CD4-positive, alpha-beta T cell (primary cell): ENCODE measurements at places on chromosomes 5 and 9.
A peak's percentile ranks its signal among the peaks of the same experiment; 100 is the strongest.

DNA sequence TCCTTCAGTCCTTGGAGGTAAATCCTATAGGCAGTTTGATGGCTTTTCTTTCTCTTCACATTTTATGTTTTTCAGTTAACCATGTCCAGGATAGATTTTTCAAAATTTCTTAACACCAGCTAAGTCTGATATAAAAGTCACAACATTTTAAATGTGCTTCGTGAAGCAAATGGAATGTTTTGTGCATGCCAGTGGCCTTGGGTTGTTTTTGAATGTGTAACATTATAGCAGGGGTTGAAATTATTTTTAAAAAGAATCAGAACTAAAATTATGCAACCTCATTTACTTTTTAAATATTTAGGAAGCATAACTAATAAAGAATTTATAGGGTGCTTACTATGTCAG, 201.1 kb downstream of the ARHGEF28 start:
- DNase-seq, result no peak

DNA sequence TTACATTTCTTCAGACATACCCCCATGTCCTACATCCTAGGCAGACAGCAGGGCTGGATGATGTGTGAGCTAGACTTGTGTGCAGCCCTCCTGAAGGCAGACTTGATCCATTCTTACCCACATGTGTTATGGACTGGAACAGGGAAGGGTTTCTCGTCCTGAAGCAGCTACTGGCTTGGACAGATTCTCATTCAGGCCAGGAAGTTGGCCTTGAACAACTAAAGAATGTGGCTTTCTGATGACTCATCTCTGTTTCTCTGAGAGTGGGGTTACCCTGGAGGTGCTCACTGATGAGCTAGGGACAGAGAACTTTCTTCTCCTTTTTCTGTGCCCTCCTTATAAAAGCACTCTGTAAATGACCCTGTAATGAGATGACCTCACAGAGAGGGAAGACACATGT, 246.5 kb downstream of the PCSK5 start:
- DNase-seq, result no peak

DNA sequence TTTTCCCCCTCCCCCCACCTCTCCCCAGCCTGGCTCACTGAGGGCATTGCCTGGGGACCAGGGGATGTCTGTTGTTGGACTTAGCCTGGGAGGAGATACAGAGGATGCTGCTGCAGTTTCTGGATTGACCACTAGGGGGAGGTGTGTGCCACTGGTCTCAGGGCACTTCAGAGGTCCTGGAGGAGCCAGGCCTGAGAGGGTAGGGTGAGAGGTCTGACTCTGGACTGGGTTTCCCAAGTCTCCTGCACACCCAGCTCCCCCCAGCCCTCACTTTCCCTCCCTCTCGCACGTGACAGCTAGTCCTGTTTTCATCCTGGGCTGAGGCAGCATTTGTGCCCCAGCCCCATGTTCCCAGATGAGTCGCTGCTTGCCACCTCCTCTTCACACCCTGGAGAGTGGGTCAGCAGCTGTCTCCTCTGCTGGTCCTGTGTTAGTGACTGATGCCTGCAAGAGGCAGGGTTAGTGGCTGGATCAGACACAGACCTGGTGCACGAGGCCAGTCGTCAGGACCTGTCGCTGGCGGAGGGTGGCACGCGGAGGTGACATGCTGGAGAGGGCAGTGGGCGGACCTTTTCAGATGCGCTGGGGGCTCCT, 4.4 kb downstream of the IL3 start:
- peak; percentile 80 for DNase-seq

DNA sequence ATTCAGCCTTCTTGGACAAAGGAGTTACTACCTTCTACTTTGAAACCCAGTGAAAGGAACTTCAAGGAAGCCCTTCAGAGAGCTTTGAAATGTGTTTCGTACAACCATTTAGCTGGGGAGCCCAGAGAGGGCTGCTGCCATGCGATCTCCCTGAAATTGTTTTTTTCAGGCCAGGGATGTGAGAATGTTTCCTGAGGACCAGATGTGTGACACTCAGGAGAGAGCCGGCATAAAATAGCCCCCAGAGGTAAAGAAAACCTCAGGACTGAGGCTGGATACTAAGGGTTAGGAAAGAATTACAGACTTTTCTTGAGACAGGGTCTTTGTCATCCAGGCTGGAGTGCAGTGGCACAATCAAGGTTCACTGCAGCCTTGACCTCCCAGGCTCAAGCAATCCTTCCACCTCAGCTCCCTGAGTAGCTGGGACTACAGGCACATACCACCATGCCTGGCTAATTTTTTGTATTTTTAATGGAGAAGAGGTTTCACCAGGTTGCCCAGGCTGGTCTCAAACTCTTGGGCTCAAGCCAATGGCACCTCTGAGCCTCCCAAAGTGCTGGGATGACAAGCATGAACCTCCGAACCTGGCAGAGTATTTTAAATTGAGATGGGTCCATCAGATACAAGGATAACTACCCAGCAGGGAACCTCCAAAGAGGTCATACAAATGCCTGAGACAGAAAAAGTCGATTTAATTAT, 8.4 kb downstream of the RPL37 start:
- DNase-seq, result no peak

DNA sequence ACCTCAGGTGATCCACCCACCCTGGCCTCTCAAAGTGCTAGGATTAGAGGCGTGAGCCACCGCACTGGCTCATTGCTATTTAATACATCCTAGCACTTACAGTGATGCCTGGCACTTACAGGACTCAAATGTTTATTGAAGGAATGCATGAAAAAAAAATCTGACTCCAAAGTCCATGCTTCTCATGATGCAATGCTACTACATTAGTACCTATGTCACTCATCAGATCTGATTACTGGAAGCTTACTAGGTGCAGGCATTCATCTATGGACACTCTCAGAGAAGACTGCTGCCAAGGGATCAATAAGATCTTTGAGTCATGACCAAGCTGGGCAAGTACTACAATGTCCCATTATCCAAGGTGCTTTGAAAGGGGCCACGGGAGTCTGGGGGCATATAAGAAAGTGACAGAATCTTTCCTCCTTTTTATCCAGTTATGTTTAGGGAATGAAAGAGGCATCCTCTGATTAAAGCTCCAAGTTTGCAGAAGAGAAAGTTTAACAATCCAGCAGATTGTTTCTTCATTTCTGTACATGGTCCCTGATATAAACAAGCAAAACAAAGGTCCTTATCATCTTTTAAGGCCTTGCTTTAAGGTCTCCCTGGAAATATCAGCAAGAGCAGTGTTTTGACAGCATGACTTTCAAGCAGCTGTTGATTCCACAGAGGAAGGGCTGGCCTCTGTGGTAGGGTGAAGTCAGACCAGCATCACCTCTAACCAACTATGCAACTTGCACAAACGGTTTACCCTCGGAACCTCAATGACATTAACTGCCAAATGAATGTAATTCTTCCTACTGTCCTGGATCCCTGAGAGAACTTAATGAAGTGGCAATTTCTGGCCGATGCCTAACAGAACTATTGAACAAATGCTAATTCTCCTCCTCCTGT, 35.9 kb downstream of the ARPC5L start:
- no peak for DNase-seq

GRCh38 chr5:27598576-27598975, 560.2 kb upstream of the CDH9 start:
- DNase-seq, result no peak

- no peak for DNase-seq
Measured at GRCh38 chr9:125821078-125821477, 73.9 kb downstream of the PBX3 start.

GRCh38 chr5:100905259-100905914, 2.3 kb upstream of the ST8SIA4 start:
- DNase-seq, result no peak

GRCh38 chr9:129183495-129184218, 5.6 kb upstream of the IER5L start:
- DNase-seq, result no peak

DNA sequence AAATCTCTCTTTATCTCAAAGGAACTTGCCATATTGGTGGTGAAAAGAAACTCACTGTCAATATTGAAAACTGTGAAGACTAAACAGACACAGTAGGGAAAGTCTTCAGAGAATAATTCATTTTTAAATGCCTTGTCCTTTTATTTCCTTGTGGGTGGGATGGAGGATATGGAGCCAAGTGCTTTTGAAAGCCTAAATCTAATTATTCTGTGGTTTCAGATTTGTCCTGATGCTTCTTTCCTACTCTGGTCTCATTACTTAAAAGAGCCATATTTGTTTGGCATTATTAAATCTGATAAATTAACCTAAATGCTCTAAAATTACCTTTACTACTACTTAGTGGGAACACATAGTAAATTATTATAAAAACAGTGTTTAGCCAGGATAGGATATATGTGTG, 258.3 kb upstream of the EFNA5 start:
- no peak for DNase-seq

DNA sequence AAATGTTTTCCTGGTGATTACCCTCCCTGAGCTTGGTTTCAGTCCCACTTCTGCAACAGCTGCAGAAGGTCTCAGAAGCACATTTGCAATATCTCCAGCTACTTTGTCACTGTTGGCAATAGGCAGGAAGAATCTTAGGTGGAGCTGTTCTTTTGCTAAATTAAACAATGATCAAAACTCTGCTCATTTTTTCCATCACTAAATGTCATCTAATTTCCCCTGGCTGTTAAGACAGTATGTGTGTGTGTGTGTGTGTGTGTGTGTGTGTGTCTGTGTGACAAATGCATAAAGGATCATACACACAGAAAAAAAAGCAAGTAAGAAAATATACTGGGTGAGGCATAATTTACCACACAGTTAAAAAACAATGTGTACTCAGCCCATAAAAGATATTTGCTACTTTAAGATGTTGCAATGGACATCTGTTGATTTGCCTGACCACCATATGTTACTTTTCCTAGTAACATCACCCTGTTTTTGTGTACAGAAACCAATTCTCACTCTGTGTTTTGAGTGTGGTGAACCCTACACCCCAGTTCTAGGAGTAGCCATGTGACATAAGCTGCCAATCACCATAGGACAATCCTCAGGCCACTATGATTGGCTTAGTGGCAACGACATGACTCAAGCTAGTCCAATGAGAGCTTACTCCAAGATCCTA, 572.6 kb upstream of the CLINT1 start:
- DNase-seq, result no peak

DNA sequence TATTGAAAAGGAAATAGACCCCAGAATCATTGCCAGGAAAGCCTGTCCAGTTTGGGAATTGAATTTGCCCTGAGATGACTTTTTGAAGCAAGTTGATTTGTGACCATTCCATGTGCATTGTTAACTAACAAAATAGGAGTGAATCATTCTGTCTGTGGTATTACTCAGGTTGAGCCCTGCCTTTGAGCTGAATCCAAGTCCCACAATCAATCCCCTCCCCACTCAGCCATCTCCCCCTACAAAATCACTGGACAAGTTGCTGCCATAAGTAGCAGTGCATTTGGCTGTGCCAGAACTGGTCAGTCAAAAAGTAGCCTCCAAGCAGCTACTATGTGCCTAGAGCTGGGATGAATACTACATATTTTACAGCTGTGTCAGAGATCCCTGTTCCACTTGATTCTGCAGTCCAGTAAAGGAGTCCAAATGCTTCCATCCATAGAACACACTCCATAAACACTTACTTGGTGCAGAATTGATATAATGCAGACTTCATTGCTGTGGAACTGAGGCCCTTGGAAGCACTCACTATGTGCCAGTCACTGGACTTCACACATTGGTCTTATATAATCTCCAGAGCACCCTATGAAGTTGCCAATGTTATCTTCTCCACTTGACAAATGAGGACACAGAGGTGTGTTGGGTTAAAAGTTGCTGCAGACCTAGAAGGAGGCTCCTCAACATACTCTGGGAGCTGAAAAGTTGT, 96.1 kb downstream of the ZNF462 start:
- no peak for DNase-seq

- DNase-seq, result no peak
Measured at GRCh38 chr5:36447776-36448175, 146.1 kb upstream of the RANBP3L start.

DNA sequence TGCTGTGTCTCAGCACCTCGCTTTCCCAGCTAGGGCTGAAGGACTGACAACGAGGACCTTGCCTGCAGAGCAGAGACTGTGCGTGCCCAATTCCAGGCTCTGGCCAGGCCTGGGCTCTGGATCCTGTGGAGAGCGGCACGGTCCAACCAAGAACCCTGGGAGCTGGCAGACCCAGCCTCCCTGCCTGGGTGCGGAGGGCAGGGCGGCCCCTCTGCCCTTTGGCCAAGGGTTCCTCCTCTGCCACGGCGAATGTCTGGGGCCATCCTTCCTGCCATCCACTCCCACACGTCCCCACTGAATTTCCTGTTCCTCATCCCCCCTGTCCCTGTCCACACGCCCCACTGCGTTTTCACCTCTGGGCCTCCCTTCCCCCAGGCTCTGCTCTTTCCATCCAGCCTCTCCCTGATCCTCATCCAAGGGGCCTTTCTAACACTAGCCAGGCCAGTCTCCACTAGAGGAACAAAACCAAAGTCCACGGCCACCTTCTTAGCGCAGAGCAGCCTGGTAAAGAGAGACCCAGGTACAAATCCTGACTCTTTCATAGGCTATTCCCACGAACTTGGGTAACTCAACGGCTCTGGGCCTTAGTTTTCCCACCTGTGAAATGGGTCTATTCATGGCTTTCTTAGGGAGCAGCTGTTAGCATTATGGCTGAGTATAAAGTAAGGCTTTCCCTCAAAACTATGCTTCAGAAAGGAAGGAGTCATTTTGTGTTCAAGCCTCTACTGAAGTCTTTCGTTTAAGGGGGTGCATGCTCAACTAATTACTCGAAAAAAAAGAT, 95.5 kb upstream of the PHYKPL start:
- no peak for DNase-seq

DNA sequence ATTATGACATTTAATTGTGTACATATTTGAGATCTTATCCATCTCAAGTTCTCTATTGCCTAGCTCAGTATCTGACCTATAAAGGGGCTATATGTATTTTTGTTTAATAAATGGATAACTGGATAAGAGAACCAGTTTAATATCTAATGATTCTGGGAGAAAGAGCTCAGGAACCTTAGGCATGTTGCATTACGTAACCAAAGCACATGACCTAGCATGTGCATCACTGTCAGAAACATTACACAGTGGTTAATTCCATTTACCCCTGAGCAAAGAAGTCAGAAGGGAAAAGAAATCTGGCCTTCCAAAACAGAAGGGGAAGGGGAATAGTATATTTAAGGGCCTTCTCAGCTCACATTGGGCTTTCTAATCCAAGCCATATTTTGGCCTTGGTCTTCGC, 12.3 kb downstream of the PAPPA start:
- no peak for DNase-seq

GRCh38 chr5:153900703-153901395, 137.9 kb downstream of the FAM114A2 start:
- no peak for DNase-seq

DNA sequence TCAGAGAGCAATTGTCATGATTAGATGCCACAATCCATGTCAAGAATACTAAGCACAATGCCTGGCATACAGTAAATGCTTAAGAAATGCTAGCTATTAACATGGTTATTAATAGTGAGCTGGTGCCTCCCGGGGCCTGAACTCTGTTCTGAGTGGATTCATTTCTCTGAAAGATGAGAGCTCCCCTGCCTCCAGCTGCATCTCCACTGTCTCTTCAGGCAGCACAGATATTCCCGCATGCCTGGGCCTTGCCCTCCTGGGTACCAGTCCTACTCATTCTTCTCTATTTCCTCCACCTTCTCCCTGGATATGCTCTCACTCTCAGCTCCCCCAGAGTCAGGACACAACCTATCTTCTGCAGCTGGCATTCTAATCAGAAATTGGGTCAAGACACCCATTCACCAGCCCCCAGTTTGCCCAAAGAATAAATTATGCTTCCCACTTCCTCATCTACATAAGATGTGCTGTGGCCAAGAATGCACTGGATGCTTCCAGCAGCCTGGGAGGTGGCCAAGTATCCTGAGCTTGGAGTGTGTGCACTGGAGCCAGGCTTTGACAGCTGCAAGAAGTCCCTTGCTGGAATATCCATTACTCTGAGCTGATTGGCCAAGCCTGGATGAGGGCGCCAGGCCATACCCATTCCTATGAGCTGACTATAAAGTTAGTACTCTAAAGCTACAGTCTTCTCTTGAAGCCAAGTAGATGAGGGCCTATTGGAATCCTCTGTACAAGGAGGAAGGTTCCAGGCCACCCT, 669.0 kb downstream of the ACTL7B start:
- DNase-seq, result no peak
